Pericardium fibroblast (primary cell): ENCODE measurements at places on chromosomes 3 and 15. TPM values are rescaled to one million over a fixed set of nuclear protein-coding genes. Genes with fewer than 3 reads are reported as not detected.

SERINC4 gene
- not detected in 2 replicates for total RNA-seq

WDR72 gene
- not detected in 2 replicates for total RNA-seq

CMTM7 gene
- 10.0 and 30.8 TPM in 2 replicates for total RNA-seq

SST gene
- not detected in 2 replicates for total RNA-seq

FAM81A gene
- total RNA-seq: 0.12 TPM in 1 of 2 replicates, not detected in the other

TOPBP1 gene
- 12.6 and 15.5 TPM in 2 replicates for total RNA-seq

MINAR1 gene
- 0.70 and 0.94 TPM in 2 replicates for total RNA-seq

MYZAP gene
- total RNA-seq: 0.35 and 0.68 TPM in 2 replicates

GOLGA8T gene
- 0.12 TPM in 1 of 2 replicates, not detected in the other for total RNA-seq

RFTN1 gene
- total RNA-seq: 42.0 and 59.4 TPM in 2 replicates

SLC22A14 gene
- not detected in 2 replicates for total RNA-seq

TMEM108 gene
- 0.23 and 0.85 TPM in 2 replicates for total RNA-seq

SLC28A1 gene
- not detected in 2 replicates for total RNA-seq

FETUB gene
- total RNA-seq: not detected in 2 replicates

TUSC7 gene
- not detected in 2 replicates for total RNA-seq

NEK11 gene
- 3.2 and 6.9 TPM in 2 replicates for total RNA-seq

CFAP100 gene
- not detected in 2 replicates for total RNA-seq

GOLGA6A gene
- total RNA-seq: not detected in 2 replicates

STXBP5L gene
- total RNA-seq: 0.70 TPM in 1 of 2 replicates, not detected in the other

SHC4 gene
- total RNA-seq: 0.09 and 5.6 TPM in 2 replicates

A4GNT gene
- not detected in 2 replicates for total RNA-seq

ACTRT3 gene
- total RNA-seq: 2.3 and 6.5 TPM in 2 replicates

LYZL4 gene
- not detected in 2 replicates for total RNA-seq

TMC3 gene
- total RNA-seq: under 0.01 TPM in 1 of 2 replicates, not detected in the other

CYP19A1 gene
- 4.1 TPM in 1 of 2 replicates, not detected in the other for total RNA-seq

IGSF10 gene
- total RNA-seq: 7.3 and 16.9 TPM in 2 replicates

KNG1 gene
- not detected in 2 replicates for total RNA-seq

SOX2 gene
- not detected in 2 replicates for total RNA-seq

ANKRD63 gene
- not detected in 2 replicates for total RNA-seq

INSYN1 gene
- 0.68 and 11.1 TPM in 2 replicates for total RNA-seq

ZNF774 gene
- total RNA-seq: 0.09 and 0.12 TPM in 2 replicates

ATRIP gene
- total RNA-seq: 4.2 and 5.2 TPM in 2 replicates

NRG4 gene
- under 0.01 TPM in 1 of 2 replicates, not detected in the other for total RNA-seq

MNS1 gene
- 1.1 and 1.7 TPM in 2 replicates for total RNA-seq
